Motor neuron (in vitro differentiated cells): ENCODE measurements at places on chromosomes 7 and 10.
A peak's percentile ranks its signal among the peaks of the same experiment; 100 is the strongest.

DNA sequence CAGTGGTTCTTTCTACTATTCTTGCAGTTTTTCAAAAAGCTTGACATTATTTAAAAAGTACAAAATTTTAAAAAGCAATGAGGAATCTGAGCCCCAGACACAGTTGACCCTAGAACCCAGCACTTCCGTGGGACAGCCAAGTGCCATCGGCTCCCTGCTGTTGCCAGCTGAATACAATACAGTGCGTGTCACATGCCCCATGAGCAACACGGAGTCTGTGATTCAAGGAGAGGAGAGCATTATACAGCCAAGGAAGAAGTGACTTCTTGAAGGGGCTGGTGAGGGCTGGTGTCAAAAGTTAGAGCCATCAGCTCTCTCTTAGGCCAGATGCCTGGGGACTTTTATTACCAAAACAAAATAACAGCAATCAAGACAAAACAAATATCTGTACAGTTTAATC lies 123.0 kb upstream of the FGFR2 start:
- no peak for ATAC-seq

DNA sequence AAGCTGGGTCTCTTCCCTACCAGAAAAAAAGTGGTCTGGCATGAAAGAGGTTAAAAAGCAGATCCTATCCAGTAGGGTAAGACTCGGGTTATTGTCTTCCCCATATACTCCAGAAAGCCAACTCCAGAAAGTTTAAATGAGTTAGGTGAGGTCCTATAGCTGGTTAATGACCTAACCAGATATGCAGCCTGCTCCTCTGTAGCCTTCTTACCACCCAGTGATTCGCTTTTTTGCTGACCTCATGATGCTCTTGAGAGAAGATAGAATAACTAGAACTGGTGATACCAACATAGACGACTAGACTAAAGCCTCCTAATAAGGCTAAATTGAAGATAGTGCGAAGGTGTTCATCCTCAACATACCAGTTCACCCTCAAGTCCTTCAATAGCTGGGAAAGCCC lies 675 bp upstream of the GIMAP1 start:
- no peak for ATAC-seq

DNA sequence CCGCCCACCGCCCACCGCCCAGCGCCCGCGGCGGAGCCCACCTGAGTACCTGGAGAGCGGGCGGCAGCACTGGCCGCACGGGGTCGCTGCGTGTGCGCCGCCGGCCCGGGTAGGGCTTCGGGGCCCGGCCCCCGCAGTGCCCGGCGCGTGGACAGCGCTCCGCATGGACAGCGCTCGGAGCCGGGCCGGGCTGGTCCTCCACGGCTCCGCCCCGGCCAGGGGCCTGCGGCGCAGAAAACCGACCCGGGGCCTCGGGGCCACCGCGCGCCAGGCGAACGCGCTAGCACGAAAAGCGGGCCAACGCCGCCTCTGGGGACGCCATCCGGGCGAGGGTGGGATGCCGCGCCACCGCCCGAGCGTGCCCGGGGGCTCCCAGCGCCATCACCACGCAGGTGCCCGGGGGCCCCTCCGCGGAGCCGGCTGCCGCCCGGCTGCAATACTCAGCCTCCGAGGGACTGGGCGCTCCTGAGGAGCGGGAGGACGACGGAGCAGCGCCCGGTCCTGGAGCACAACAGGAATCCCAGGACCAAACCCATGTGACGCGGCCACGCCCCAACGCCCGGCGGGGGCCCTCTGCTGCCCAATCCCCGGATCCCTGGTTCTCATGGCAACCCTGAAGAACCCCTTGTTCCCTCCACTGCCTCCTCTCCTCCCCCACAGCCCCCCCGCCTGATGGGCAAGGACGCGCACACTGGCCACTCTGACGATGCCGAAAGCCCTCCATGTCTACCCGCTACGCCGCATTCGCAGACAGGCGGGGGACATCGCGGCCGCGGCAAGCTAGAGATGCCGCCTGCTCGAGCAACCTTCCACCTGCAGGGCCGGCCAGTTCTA lies at the start of gene GRB10:
GRB10 (minus strand) TSS at position 522 of the 834 bp plus-strand sequence. CDS start 50,574 bp downstream, outside the sequence.
- peak; percentile 89 for ATAC-seq

DNA sequence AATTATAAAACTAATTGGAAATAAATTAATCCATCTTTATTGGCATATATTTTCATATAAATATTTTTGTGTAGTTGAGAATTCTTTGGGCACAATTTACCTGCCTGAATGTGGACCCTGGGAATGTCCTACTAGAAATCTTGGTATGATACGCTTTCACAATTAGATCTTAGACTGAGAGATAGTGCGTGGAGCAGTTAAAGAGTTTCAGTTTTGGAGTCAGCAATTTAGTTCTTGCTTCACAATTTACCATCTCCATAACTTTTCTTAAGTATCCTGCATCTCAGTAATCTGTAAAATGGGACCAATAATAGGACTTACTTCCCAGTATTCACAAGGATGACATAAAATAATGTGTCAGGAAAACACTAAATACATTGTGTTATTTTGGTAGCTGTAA lies 2.0 kb downstream of the MTPN start:
- no peak for ATAC-seq

DNA sequence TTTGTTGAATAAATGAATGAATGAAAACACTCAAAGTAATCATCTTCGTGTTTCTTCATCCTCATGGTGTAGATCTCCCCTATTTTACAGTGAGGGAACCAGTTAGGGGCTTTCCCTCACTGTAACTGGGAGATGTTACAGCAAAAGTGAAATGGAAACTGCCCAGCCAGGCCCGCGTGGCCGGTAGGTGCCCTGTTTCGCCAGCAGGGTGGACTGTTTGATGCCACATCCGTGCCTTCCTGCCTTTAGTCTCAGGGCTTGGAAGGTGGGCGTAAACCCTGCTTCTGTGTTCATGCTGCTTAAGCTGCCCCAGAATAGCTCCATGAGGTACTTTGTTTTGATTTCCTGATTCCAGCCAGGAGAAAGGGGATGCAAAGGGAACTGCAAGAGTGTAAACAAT lies 268.8 kb downstream of the PLXNA4 start:
- ATAC-seq, result no peak

GRCh38 chr10:71766717-71767419 lies 6.5 kb downstream of the VSIR start:
- ATAC-seq, result peak; percentile 77

DNA sequence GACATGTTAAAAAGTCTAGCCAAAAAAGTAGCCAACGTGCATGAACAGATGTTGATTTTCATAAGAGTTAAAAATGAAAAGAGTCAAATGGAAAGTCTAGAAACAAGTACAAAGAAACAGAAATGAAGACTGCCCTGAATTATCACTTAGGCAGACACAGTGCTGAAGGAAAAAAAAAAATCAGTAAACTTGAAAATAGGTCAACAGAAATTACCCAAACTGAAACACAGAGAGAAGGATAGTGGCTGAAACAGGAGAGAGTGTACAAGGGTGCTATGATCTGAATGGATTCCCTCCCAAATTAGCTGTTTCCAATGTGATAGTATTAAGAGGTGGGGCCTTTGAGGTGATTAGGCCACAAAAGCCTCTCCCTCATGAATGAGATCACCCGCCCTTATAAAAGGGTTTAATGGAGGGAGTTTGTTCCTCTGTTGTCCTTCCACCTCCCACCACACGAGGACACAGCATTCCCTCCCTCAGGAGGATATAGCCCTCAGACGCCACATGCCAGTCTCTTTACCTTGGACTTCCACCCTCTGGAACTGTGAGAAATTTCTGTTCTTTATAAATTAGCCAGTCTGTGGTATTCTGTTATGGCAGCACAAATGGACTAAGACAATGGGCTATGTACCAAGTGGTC lies 249.7 kb downstream of the AHR start:
- no peak for ATAC-seq

DNA sequence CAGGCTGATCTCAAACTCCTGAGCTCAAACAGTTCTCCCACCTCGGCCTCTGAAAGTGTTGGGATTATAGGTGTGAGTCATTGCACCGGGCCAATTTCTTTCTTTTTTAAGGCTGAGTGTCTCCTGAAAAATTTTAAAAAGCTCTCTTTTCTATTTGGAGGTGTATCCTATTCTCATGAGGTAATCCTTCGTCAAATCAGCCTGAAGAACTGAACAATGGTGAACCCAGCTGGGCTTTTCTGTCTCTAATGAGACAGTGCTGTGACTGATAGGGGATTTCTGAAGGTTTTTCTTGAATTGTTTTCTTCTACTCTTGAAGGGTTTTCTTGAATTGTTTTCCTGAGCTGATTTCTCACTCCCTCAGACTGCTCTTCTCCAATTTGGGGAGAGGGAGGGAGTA lies 30.9 kb upstream of the CALU start:
- ATAC-seq, result no peak

- ATAC-seq, result peak; percentile 60
Observed at GRCh38 chr7:95545007-95545615, 51.2 kb downstream of the PDK4 start.

DNA sequence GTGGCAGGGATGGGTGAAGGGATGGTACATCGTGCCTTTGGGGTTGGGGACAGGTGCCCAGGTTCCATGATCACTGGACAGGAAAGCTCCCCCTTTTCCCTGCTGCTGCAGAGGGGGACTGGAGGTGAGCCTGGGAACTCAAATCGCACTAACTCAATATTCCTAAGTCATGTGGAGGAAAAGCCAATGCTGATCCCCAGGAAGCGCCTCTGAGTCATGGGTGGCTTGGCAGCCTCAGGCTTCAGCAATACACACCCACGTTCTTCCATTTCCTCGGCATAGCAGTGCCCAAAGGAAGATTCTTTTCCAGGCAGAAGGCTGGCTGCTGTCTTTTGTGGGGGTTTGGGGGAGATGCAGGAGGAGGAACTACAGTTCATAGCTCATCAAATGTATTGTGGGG lies 165.8 kb downstream of the CCDC3 start:
- ATAC-seq, result no peak

- ATAC-seq, result no peak
Observed at GRCh38 chr10:7804216-7804615, 14.1 kb upstream of the TAF3 start.

DNA sequence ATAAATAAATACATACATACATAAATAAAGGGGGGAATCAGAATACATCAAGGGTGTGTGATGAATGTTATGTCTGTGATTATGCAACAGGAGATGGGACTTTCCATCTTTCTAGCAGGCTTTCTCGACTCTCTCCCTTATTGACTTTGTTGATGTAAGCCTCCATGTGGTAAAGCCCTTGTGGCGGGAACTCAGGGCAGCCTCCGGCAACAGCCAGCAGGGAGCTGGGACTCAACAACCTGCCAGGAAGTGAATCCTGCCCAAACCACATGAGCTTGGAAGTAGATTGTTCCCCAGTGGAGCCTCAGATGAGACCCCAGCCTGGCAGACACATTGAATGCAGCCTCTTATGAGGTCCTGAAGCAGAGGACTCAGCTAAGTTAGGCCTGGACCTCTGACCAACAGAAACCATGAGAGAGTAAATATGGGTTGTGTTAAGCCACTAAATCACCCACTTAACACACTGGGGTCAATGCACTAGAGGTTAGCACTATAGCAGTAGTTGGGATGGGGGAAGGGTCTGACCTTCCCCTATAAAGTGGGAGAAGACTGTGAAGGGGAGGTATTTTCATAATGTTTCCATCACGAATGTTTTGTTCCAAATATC lies 104.0 kb downstream of the JCAD start:
- peak; percentile 62 for ATAC-seq
